ENCODE measurements at places on chromosomes 11 and 22. TPM values are rescaled to one million over a fixed set of nuclear protein-coding genes. Genes with fewer than 3 reads are reported as not detected.
A peak's percentile ranks its signal among the peaks of the same experiment; 100 is the strongest.

Gene PCSK7
- 161 TPM for total RNA-seq

Gene APOL6
- total RNA-seq, result 63.2 TPM

- no peak for DNase-seq
Observed at GRCh38 chr11:114877976-114878375, 199.6 kb downstream of the NXPE2 start.

DNA sequence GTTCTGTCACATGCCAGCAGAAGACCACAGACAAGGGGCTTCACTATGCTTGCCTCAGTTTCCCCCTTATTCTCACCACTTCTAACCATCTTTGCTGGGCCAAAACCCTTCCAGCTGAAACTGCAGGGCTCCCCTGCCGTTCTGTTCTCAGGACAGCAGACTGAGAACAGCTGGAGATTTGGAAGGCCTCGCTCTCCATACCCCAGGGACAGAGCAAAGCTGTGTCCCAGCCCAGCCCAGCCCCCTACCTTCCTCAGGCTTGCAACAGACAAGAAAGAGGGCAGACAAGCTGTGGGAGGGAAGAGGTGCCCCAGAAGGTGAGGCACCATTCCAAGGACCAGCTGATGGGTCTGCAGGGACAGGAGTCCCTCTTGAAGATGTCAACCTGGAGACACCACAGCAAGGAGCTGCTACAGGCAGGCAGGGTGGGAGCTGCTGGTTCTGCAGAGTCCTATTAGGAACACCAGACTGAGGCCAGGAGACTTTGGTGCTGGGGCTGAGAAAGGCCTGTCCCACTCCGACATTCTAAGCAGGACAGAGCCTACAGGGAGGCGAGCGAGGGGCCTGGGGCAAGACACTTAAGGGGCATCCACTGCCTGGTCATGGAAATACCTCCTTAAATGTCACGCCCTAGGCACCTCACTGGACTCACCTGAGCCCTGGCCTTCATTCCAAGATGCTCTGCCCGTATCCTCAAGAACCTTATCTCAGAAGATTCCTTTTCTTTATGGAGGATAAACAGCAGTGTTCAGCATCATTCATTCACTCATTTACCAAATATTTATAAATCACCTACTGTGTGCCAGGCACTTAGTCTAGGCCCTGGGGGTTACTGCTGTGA is 6.9 kb downstream of the SCN2B start:
- no peak for DNase-seq

GRCh38 chr11:67277231-67277961 is 11.1 kb downstream of the GRK2 start:
- DNase-seq, result peak; percentile 95

- no peak for DNase-seq
Observed at GRCh38 chr11:27423125-27423524, 49.5 kb downstream of the LGR4 start.

DNA sequence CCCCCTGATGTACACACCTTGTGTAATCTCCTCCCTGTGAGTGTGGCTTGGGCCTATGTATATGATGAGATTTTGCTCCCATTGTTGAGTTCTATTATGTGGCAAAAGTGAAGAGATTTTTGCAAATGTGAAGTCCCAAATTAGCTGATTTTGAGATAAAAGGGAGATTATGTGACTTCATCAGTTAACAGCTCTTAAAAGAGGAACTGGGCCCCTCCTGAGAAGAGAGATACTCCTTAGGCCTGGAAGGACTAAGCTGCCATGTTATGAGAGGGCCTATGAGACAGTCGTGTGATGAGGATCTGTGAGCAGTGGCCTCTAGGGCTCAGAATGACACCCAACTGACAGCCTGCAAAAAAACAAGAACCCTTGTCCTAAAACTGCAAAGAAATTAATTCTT is 93.4 kb downstream of the OR5AK2 start:
- no peak for DNase-seq

GRCh38 chr11:69524991-69525411 is 43.5 kb downstream of the LINC01488 start:
- no peak for DNase-seq
